ENCODE measurements at places on chromosomes 2 and 18.
A peak's percentile ranks its signal among the peaks of the same experiment; 100 is the strongest.

DNA sequence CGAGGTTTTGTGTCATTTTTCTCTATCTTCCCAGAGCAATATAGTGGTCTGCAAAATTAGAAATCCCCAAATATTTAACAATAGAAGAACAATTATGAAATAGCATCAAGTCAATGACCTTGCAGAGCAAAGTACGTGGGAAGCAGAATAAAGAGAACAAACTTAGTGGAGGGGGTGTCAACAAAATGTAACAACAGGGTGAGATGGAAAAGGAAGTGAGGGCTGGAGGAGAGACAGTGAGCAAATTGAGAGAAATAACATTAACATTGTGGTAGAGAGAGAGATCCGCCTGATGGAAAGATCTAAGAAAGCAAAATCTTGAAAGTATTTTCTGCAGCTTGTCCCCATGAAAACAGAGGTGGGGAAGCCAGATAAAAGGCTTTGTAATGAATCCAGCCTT lies 23.4 kb downstream of the ARHGAP15 start:
- H3K4me1 ChIP-seq: peaks cover 83% of the 10 kb centered on the region
- peaks cover 36% of the 10 kb centered on the region for H3K36me3 ChIP-seq
- no peak for DNase-seq
- H3K4me3 ChIP-seq: peak overlapping the region; percentile 50
- peak overlapping the region; percentile 77 for H3K27ac ChIP-seq

GRCh38 chr2:134611316-134611715 lies 107.5 kb downstream of the TMEM163 start:
- DNase-seq: no peak
- no peaks in the 10 kb centered on the region for H3K36me3 ChIP-seq
- H3K27ac ChIP-seq: no peak overlapping the region
- no peaks in the 10 kb centered on the region for H3K4me1 ChIP-seq

DNA sequence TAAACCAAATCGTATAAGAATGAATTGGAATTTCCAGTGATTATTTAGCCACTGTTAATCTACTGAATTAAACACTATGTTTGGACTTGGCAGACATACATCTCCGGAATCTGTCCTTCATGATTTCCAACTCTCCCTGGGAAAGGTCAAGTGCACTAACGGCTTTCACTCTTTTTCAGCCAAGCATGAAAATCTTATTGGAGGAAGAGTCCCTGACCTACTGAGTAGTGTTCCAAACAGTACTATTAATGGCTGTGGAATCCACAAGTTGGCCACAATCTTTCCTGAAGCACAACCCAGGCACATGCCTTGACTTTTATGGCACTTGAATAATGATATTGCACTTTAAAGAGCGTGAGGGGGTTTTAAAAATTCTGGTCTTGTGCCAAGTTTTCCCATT lies 318.9 kb upstream of the RND3 start:
- no peak overlapping the region for H3K4me3 ChIP-seq
- H3K36me3 ChIP-seq: no peaks in the 10 kb centered on the region
- H3K27me3 ChIP-seq: peaks cover 3% of the 10 kb centered on the region
- DNase-seq: no peak

DNA sequence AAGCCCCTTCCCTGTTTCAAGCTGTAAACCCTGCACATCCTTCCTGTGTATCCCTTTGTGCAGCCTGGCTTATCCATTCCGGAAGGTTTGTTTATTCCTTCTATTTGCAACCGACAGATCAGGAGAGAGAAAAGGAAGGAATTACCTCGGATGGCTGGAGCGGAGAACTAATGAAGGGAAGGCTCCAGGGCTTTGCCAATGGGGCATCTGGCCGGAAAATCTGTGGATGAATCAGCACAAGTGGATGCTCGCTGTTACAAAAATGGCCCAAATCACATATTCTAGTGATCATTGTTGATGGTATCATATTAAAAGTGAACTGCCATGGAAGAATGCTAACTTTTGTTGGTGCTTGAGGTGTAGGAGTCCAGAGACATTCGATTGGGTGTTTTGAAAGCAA lies 97.1 kb downstream of the AQP4 start:
- no peak overlapping the region for H3K4me3 ChIP-seq
- H3K27me3 ChIP-seq: no peaks in the 10 kb centered on the region
- H3K4me1 ChIP-seq: no peaks in the 10 kb centered on the region
- no peaks in the 10 kb centered on the region for H3K36me3 ChIP-seq
- DNase-seq: no peak

- no peaks in the 10 kb centered on the region for H3K36me3 ChIP-seq
- no peak for DNase-seq
- H3K4me3 ChIP-seq: no peak overlapping the region
- H3K27ac ChIP-seq: no peak overlapping the region
- H3K27me3 ChIP-seq: no peaks in the 10 kb centered on the region
Measured at GRCh38 chr2:182393270-182393760, 33.5 kb downstream of the PDE1A start.

- peak overlapping the region; percentile 99 for H3K4me3 ChIP-seq
- peaks cover 6% of the 10 kb centered on the region for H3K36me3 ChIP-seq
- peaks cover 9% of the 10 kb centered on the region for H3K27me3 ChIP-seq
- DNase-seq: no peak
Measured at GRCh38 chr2:11342551-11343367, 1.7 kb downstream of the ROCK2 start.

- peaks cover 44% of the 10 kb centered on the region for H3K27me3 ChIP-seq
- H3K4me3 ChIP-seq: no peak within 1 kb of the TSS
- no peak within 1 kb of the TSS for H3K27ac ChIP-seq
- DNase-seq: no peak
- H3K36me3 ChIP-seq: no peaks in the 10 kb centered on the region
Measured at GRCh38 chr2:14632133-14632936, at the start of gene LRATD1. TSS of gene LRATD1 (plus strand) at chr2:14632717. CDS start at chr2:14633980, 1,263 bp downstream.

DNA sequence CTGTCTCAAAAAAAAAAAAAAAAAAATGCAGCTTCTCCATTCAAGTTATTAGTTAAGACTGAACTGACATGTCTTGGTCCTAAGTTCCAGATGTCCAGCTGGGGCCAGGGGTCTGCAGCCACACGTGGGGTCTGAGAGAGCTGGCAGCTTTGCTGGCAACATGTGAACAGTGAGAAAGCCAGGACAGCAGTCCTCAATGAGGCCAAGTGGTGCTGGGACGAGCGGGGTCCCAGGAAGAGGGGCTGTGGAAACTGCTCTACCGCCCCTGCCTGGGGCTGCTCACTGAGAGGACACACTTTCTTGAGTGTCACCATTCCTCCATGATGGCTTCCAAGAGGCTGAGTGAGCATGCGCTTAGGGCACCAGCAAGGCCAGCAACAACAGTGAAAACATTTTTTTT lies 100.7 kb upstream of the TAF1B start:
- H3K36me3 ChIP-seq: peaks cover 1% of the 10 kb centered on the region
- H3K4me1 ChIP-seq: peaks cover 12% of the 10 kb centered on the region
- no peak overlapping the region for H3K4me3 ChIP-seq

DNA sequence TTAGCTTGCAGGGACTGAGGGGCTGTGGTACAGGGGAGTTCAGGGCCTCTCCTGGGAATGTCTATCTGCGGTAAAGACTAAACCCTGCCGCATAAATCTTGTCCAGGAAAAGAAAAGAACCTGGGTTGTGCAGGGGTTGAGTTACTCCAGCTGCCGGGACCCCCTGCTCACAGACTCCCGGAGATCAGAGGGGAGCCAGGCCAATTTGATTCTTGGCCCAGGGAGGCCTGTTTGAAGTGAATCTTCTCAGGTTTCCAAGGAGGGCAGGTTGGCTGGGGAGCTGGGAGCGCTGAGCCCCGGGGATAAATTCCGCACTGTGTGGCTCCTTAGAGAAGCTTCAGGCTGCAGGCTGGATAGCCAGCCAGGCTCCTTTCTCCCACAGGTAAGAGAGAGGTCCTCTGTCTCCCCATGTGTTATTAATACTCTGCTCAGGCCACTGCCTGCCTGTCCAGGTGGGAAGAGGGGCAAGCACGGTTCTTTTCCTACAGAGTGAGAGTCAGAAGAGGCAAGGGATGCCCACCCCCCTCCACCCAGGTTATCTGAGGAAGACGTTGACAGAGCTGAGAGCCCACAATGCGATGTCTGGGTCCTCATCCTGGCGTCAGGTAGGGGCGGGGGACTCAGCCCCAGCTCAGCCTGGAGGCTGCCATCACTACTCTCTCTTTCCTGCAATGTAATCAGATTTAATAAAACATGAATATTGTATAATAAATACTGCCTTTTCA lies 82.7 kb downstream of the LONRF2 start:
- no peak overlapping the region for H3K27ac ChIP-seq
- no peaks in the 10 kb centered on the region for H3K36me3 ChIP-seq
- H3K4me1 ChIP-seq: peaks cover 12% of the 10 kb centered on the region
- no peak overlapping the region for H3K4me3 ChIP-seq
- peaks cover 3% of the 10 kb centered on the region for H3K27me3 ChIP-seq

DNA sequence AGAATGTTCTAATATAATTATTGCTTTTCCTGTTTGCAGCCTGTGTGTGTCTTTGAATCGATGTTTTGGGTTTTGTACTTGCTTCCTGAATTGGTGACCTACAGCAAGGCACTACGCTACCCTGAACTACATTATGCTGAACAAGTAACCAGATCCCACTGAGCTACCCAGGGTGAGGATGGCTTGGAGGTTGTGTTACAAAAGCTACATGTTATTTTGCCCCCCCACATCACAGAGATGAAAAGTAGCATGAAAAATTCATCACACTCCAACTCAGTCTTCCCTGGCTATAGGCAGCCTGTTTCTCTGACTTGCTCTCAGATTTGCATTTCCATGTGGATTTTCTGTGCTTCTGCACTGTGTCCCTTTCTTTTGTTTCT lies 162.1 kb downstream of the LDLRAD4 start:
- DNase-seq: no peak
- H3K4me1 ChIP-seq: peaks cover 66% of the 10 kb centered on the region

- H3K36me3 ChIP-seq: no peaks in the 10 kb centered on the region
- H3K4me3 ChIP-seq: no peak overlapping the region
- H3K27me3 ChIP-seq: no peaks in the 10 kb centered on the region
- no peak overlapping the region for H3K27ac ChIP-seq
- H3K4me1 ChIP-seq: no peaks in the 10 kb centered on the region
Measured at GRCh38 chr2:137693534-137693933, 270.7 kb upstream of the HNMT start.

GRCh38 chr2:106299696-106300095 lies 105.6 kb upstream of the UXS1 start:
- H3K4me3 ChIP-seq: no peak overlapping the region
- no peaks in the 10 kb centered on the region for H3K36me3 ChIP-seq
- H3K27me3 ChIP-seq: peaks cover 5% of the 10 kb centered on the region
- H3K4me1 ChIP-seq: no peaks in the 10 kb centered on the region
- H3K27ac ChIP-seq: no peak overlapping the region

DNA sequence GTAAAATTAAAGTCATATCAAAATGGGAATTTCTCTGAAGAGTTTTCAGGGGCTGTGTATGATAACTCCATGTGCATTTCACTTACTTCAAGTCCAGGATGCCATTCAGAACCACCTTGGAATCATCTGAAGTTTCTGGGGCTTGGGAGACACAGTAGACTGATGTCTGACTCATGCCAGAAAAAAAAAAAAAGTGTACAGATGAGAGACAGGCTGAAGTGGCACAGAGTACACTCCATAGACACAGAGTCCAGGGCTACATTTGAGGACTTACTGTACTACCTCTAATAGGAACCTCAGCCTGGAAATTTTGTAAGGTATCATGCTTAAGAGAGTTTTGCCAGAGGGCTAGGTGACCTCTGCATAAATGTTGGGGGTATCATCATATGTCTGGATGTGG lies 92.0 kb downstream of the SS18 start:
- DNase-seq: no peak
- H3K27ac ChIP-seq: no peak overlapping the region
- H3K36me3 ChIP-seq: no peaks in the 10 kb centered on the region
- H3K4me3 ChIP-seq: no peak overlapping the region

DNA sequence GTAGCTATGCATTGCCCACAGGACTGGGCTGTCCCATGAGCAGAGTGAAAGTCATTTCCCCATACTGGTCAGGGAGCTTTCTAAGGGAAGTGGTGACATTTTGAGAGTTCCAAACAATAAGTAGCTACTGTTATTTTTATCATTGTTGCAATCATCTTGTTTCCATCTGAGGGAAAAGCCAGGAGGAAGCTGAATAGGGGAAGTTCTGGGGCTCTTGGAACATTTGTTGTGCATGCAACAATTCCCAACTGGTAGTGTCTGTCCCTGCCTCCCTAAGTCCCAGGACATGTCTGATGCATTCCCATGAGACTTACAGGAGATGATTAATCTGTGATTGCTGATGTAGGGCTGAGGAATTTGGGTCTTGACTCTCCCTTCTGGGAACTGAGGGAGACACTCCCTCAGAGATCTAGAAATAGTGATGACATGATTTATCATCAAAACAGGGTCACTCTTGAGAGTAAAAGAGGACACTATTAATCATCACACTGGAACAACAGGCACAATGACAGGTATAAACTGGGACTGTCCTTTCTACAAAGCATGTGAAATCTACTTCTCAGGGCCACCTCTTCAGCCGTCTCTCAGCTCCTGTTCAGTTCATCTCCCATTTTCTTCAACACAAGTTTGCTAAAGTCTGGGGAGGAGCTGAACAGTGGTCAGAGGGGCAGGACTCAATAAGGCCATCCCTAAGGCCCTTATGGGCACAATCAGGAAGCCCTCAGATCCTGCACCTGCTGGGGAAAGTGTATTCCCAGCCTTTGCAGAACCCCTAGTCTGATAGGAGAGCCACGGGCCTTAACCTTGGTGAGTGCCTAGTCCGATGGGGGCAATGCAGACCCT lies 28.0 kb upstream of the MARCO start:
- H3K27me3 ChIP-seq: peaks cover 2% of the 10 kb centered on the region
- DNase-seq: no peak
- no peaks in the 10 kb centered on the region for H3K36me3 ChIP-seq
- H3K4me3 ChIP-seq: no peak overlapping the region

- H3K4me1 ChIP-seq: no peaks in the 10 kb centered on the region
- H3K27me3 ChIP-seq: no peaks in the 10 kb centered on the region
- no peak for DNase-seq
- H3K36me3 ChIP-seq: peaks cover 1% of the 10 kb centered on the region
- H3K4me3 ChIP-seq: no peak overlapping the region
- no peak overlapping the region for H3K27ac ChIP-seq
Measured at GRCh38 chr18:51017140-51017879, 12.7 kb upstream of the SMAD4 start.

- H3K36me3 ChIP-seq: peaks cover 29% of the 10 kb centered on the region
- H3K4me1 ChIP-seq: peaks cover 56% of the 10 kb centered on the region
- no peak for DNase-seq
- no peaks in the 10 kb centered on the region for H3K27me3 ChIP-seq
- no peak overlapping the region for H3K4me3 ChIP-seq
- H3K27ac ChIP-seq: no peak overlapping the region
Measured at GRCh38 chr18:46220116-46220515, 115.9 kb downstream of the HAUS1 start.

- no peak for DNase-seq
- peaks cover 13% of the 10 kb centered on the region for H3K36me3 ChIP-seq
- H3K27ac ChIP-seq: no peak overlapping the region
- H3K4me3 ChIP-seq: no peak overlapping the region
- peaks cover 59% of the 10 kb centered on the region for H3K4me1 ChIP-seq
Measured at GRCh38 chr2:69563021-69563420, 80.5 kb downstream of the AAK1 start.

- no peak overlapping the region for H3K4me3 ChIP-seq
- H3K27me3 ChIP-seq: peaks cover 21% of the 10 kb centered on the region
- DNase-seq: no peak
- no peak overlapping the region for H3K27ac ChIP-seq
- H3K4me1 ChIP-seq: no peaks in the 10 kb centered on the region
- H3K36me3 ChIP-seq: peaks cover 3% of the 10 kb centered on the region
Measured at GRCh38 chr2:26295511-26295910, 50.4 kb upstream of the SELENOI start.

GRCh38 chr2:216298719-216299495 lies 73.4 kb downstream of the MARCHF4 start:
- DNase-seq: no peak
- H3K4me3 ChIP-seq: no peak overlapping the region
- peaks cover 2% of the 10 kb centered on the region for H3K27me3 ChIP-seq
- H3K36me3 ChIP-seq: no peaks in the 10 kb centered on the region
- H3K27ac ChIP-seq: no peak overlapping the region

Measured in activated T-helper 1 cell treated with anti-CD3 and anti-CD28 coated beads, Interleukin-12 subunit alpha, Interleukin-12 subunit beta, Interleukin-2, Interleukin-4 antibody, amounts not matched to agents 30 ng/mL and 10 ng/mL and 1 ng/mL, durations not matched to agents 14 hours and 24 hours and 36 hours (primary cell).